ENCODE measurements at places on chromosomes 12 and 14.

GRCh38 chr12:65728455-65728847 lies 95.8 kb upstream of the HMGA2 start:
- no peak for DNase-seq

DNA sequence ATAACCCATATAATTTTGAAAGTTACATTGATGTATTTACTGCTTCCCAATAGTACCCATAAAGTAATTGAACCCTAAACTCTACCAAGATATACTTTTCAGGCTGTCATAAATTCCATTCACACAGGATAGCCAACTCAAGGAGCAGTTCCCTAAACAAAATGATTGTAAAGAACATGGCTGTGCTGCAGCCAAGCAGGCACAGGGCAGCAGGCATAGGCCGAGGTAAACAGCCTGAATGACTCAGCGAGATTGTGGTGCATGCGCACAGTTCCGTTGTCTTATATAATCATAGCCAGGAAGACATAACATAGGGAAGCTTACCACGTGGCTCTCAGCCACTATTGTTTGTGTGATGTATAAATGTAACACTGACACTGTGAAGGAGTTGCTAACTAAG lies 344.9 kb downstream of the FSCB start:
- DNase-seq: no peak

DNA sequence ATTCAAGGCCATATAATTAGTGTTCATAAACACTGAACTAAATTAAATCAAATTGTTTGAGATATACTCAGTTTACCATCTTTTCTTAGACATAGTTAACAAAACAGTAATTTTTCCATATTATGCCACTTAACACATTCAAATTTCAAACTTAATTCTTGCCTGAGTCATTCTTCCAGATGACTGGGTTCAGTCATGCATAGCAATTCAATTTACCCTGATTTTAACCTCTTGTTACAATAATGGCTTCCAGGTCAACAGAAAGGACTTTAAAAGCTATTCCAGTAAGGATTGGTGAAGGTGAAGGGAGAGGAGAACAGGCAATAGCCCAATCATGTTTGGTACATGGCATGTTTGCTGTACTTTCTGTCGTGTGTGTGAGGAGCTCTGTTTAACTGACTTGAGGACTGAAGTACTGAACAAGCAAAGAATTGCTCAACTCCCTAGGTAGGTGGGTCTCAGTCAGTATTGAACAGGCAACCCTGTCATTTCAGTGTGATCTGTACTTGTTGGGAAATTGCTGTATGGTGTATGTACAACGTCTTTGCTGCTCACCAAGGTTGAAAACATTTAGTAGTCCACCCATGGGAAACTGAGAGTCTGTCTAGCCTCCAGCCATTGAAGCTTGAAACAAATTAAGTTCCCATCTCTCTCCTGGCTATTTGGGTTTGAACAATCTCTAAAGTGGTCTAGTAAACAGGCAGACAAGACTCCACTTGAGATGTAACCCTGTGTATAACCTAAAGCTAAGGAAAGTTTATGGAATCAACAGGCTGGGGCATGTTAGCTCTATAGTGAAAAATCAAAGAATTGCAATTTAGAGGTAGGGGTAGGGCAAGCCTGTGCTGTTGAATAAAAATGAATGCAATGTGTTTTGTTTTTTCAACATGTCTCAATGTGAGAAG lies 327.2 kb downstream of the BTG1 start:
- DNase-seq: no peak

DNA sequence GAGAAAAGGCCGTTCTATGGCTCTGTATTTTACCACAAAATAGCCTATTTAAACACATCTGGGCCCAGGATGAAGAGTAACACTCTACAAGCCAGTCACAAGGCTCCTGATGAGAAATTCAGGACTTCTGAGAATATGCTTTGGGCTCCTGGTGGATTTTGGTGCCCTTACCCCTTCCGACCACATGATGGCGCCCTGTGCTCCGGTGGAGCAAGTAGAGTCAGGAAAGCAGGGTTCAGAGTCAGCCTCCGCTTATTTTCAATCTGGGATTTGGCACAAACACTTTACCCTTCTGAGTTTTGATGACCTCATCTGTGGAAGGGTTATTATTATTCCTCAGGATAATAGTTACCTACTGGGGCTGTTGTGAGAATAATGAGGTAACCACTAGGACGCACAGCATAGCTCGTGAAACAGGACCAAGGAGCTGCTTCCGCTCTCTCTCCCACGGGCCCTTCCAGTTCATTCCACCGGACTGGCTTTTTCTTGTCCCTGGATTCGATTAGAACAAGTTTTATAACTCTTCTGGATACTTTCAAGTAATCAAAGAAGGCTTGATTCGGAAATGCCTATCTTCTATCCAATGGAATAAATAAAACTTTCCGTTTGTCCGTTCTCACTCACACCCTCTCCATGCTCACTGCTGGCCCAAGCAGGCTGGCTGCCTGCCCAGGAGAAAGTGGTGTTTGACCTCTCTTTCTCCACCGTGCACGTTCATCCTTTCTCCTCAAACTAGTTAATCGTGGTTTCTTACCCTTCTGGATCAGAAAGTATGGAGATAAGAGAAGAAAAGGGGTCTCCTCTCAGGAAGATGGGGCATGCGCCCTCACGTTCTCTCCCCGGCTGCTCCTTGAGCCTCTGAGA lies 104.6 kb downstream of the GALC start:
- peak; percentile 39 for DNase-seq

- DNase-seq: no peak
Measured at GRCh38 chr12:25553098-25553497, at the start of gene LMNTD1. Gene LMNTD1 (minus strand): TSS chr12:25553283. CDS start chr12:25552959, 324 bp downstream.

DNA sequence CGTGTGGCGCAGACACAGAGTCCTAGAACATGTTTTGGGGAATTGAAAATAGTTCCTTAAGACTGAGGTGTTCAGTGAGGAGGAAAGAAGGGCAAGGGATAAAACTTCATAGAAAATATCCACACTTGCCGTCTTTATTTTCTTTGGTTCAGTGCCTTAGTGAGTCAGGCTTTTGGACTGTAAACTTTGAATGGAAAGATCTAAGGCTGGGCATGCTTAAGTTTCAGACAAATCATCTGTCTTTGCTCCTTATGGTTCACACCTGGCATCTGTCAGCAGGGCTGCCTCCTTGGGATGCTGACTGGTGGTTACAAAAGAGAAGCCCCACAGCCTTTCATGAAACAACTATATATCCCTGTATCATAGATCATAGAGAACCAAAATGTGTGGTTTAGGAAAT lies 136.3 kb upstream of the PRICKLE1 start:
- DNase-seq: no peak

- no peak for DNase-seq
Measured at GRCh38 chr14:36224176-36224575, 47.7 kb upstream of the PTCSC3 start.

- DNase-seq: no peak
Measured at GRCh38 chr12:19012965-19013364, 116.6 kb upstream of the PLEKHA5 start.

All from HEK293T (cell line).